ENCODE measurements at places on chromosomes 2 and 18.

DNA sequence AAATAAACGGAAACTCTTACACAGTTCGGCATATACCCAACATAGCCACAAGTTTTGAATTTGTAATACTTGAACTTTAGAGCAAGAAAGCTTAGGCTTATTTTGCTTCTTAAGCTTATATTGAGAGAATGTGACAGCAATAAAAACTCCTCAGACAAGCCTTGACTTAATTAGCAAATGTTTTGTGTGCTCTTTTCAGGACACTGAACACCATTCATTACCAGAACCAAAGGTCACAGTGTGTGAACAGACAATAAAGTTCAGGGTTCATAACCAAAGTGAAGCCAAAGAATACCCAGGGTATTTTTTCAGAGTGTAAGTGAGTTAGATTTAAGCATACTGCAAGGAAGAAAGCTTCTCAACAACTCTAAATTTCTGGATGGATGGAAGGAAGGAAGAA, 605.8 kb downstream of the METTL4 start:
- DNase-seq = no peak

GRCh38 chr2:238910751-238911351, 63.0 kb downstream of the TWIST2 start:
- DNase-seq = no peak

DNA sequence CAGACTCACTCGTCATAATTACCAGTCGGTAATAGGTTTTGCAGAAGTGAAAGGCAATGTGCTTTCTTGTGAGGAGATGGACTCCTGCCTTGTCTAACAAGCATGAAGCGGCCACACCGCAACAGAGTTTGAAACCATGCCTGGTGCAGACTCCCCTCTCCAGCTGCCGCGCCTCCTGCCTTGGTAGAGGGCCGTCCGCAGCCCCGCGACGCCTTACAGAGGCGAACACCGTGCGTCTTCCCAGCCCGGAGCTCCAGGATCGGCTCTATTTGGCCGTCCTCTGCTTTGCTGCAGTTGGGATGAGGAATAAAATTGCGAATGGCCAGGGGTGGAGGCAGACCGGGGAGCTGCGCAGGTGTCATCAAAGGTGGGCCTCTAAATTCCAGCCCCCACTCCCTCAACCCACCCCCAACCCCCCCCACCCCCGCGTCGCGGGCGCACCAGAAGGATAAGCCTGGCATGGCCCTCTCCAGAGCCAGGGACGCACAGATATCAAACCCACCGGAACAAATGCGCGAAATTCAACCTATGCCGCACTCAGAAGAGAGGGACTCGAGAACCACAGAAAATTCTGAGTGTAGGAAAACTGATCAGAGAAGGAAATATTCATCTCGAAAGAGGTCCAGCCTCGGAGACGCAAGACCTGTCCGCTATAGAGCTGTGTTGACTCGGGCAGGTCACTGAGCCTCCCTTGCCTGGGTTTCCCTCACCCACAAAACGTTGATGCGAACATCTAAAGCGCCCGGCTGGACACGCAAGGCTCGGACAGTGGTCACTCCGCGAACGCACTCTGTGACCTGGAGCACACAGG, 1.1 kb downstream of the TRABD2A start:
- DNase-seq = peak; percentile 38

GRCh38 chr2:213001297-213001910, 150.0 kb downstream of the IKZF2 start:
- DNase-seq = no peak

DNA sequence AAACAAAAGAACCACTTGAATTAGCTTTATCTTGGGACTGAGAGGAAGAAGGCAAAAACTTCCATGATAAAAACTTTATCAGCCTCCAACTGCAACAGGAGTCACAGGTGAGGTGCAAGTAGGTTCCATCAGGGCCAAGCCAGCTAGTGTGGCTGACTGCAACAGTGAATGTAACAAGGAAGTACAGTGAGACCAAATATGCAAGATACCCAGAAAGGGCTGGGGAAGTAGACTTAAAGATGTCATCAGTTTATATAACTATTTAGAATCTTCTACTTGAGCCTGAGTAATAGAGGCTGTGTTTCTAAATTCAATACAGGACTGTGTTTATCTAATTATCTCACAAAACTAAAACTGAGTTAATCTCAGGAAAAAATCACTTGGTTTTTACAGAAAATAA, 14.8 kb downstream of the PLEKHM3 start:
- no peak for DNase-seq

DNA sequence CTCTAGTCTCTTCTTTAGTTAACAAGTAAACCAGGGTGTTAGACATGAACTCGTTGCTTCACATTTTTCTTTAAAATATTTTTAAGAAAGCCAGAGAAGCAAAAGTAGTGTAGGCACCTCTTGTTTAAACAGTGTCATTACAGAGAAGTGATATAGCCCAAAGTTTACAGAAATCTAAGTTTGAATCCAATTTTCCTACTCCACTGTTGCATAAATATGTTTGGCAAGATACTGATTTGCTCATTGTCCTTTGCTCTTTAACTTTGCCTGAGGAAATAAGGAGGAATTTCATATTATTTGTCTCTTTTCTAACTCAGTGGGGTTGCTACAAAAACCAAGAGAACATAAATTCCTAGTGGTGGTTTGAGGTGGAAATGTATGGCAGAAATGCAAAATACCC, 81.1 kb downstream of the PAX3 start:
- DNase-seq = no peak

DNA sequence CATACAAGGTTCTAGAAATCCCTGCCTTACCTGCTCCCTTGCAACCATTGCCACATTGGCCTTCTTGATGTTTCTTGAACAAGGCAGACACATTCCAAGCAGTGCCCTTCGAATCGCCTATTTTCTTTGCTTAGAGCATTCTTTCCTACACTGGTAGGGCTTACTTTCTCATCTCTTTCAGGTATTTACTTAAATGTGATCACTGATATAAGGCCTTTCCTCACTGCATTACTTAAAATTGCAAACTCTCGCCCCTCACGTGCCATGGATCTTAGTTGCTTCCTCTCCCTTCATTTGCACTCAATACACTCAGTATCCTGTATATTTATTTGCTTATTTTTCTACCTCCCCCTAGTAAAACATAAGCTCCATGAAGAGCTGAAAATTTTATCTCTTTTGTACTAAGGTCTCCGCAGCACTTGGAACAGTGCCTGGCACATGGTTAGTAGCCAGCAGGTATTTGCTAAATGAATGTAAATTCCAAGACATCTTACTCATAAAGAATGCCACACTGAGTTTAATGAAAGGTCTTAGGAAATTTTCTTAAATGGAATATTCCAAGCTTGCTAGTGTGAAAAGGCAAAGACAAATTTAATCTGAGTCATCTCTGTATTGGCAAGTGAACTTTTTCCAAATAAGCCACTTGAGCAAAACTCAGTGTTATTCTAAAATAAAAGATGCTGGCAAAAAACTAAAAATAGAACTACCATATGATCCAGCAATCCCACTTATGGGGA, 42.4 kb upstream of the FIGN start:
- no peak for DNase-seq

GRCh38 chr2:173357346-173357745, 2.7 kb downstream of the CDCA7 start:
- DNase-seq = no peak

- DNase-seq = no peak
These were observed 120.9 kb upstream of the ITGB6 start for GRCh38 chr2:160321006-160321405.

DNA sequence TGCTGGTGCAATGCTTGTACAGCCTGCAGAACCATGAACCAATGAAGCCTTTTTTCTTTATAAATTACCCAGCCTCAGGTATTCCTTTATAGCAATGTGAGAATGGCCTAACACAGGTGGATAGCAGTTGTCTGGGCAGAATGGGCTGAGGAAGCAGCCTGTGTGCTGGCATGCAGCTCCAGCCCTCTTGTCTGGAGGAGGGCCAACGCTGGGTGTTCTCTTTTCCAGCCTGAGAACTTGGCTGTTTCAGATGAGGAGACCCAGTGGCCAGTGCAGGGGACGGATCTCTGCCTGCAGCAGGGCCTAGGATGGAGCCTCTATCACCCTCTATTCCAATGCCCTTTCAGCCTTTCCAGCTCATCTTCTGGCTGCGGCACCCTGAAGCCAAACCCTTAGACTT, 58.8 kb downstream of the CTIF start:
- DNase-seq = no peak

- no peak for DNase-seq
These were observed 762 bp downstream of the INO80C start for GRCh38 chr18:35497027-35497369.

- peak; percentile 6 for DNase-seq
These were observed 42.9 kb downstream of the SRBD1 start for GRCh38 chr2:45567974-45568789.

DNA sequence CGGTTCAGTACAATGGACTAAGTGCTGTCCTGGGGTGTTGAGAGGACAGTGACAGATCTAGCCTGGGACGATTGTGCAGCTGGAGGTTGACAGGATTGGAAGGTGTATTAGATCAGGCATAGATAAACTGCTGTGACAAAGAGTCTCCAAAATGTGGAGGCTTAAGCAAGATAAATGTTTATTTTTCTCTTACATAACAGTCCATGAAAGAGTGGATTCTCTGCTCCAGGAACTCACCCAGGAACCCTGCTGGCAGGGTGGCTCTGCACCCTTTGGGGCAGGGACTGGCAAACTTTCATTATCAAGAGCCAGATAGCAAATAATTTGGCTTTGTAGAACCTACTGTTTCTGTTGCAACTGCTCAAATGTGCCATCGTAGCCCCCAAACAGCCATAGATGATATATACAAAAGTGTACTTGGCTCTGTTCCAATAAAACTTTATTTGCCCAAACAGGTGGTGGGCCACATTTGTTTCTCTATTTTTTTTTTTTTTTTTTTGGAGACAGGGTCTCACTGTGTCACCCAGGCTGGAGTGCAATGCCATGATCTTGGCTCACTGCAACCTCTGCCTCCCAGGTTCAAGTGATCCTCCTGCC, 9.7 kb downstream of the HRH4 start:
- no peak for DNase-seq

DNA sequence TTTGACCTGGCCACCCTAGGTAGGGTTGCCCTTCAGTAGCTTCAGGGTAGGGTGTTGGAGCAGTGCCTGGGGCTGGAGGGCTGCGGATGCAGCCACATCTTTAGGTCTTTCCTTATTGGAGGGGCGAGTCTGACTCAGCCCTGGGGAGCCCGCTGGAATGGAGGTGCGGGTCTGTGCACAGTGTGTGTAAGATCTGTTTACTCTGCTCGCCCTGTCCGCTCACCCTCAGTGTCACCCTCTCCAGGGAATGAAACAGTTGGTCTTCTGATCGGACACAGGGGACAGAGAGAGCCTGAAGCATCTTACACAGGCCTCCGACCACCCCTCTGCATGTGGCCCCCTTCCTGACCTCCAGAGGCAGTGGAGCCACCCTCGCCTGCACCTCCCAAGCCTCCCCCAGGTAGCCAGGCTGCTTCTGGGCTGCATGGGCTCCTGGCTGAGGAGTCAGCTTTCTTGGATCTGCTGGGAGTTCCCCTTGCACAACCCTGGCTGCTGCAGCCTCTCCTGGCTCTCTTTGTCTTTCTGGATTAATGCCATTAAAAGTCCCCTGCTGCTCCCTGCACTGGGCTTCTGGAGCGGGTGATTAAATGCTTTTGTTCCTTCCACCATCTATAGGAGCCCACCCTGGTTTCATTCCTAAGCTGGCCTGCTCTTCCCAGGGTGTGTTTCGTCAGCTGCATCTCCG, 82.6 kb downstream of the ASB1 start:
- no peak for DNase-seq

DNA sequence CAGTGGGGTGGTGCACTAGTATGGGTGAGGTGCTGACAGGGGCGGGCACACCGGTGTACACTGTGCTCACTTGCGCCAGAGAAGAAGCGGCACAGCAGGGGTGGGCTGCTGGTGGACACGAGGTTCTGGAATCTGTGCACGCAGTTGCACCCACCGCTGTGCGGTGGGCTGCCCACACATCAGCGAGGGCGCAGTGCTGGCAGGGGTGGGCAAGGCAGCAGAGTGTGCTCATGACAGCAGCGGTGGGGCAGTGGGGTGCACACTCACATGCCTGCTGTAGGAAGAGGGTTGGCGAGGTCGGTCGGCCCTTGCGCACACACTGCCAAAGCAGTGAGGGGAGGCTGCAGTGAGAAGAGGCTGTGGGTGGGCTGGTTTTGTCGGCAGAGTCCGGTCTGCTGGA, 141.8 kb downstream of the GALNT13 start:
- DNase-seq = no peak

DNA sequence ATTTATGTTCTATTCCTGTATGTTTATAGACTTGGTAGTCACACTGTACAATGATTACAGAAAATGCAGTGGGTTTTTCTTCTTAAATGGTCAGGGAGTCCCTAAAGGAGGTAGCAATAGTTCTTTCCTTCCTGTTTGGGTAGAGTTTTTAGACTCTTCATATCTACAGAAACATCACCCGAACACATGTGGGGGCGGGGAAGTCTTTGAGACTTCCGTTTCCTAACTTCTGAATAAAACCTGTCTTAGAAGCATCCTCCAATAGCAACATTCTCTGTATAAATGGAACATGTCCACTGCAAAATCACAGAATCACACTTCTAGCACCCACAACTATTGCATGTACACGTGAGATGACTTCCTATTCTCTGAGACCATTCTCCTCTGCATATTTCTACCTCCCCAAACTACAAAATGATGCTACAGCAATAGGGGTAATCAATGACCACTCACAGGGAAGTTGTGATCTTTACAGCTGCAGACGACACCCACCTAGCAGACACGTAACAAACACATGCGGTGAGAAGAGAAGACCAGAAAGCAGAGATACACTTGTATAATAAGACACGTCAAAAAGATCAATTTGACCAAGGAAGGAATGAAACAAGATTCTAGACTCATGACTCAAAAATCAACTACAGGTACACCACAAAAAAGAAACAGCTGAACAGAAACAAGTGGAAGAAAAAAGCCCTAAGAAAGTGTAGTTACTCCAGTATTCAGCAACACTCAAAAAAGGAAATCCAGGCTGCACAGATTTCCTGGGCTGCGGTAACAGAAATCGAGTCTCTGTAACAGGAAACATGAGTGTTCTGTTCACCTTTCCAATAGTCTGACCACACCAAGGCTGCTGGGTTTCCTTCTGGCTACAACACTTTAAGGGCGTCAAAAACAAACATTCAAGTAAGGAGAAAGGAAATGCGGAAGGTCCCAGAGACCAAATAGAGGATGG, 120.4 kb downstream of the ZNF516 start:
- no peak for DNase-seq
